ENCODE measurements at places on chromosomes 12 and 14.

DNA sequence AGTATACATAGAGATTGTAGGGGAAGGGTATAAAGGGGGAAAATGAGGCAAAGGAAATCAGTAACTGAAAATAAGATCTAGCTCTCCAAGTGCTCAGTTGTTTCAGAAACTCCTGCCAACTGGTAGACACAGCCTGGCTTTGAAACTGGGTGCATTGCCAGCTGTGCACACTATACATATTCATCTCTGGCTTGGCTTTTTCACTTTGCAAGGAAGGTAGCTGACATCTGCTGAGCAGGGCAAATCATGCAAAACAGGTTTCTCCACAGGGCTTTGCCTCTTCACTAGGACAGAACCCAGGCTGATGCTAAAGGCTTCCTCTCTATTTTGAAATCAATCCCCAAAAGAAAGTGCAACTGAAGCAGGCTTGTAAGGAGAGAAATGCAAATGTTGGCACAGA, 101.5 kb downstream of the HELB start:
- peak; percentile 17 for DNase-seq

DNA sequence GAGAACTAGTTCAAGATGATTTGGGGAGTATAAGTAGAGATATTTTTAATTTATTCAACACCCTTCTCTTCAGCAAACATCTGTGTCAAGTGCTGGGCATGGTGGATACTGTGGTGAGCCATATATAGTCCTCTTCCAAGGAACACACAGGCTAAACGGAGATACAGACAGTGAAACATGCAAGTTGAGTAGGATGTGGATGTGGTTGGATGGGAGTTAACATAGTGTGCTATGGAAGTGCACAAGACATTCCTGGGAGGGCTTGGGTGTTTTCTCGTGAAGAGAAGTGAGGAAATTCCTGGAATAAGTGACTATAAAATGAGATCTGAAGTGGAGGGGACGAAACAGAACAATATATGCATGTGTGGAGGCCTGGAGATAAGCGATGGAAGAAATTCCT, 181.1 kb upstream of the NPAS3 start:
- no peak for DNase-seq

- no peak for DNase-seq
Measured at GRCh38 chr12:25401547-25402345, 151.0 kb upstream of the KRAS start.

DNA sequence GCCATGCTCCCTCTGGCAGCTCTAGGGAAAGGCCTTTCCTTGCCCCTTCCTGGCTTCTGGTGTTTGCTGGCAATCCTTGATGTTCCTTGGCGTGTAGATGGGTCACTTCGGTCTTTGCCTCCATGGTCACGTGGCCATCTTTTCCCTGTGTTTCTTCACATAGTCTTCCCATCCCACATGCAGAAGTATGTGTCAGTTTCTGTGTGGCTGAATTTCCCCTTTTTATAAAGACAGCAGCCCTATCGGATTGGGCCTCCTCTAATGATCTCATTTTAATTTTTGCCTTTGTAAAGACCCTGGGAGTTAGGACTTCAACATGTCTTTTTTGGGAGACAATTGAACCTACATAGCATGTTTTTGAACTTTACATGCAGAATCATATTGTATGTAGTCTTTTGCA, 107.2 kb upstream of the FGD4 start:
- no peak for DNase-seq

DNA sequence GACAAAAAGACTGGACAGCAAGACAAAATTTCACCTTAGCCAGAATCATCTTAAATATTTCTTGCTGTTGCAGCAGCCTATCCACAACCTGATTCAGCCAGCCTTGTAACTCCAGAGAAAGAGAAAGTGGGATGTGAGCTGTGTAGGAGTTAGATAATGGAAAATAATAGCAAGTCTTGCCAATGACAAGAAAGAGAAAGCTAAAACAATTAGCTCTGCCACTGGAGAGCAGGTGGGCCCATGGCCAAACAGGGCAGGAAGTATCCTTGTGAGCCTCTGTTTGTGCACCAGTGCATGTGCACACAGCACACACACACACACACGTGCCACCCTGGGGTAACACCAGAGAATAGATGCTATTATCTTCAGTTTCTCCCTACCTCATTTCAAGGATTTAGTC, 106.0 kb upstream of the CCDC196 start:
- DNase-seq = no peak

- DNase-seq = no peak
Measured at GRCh38 chr14:49875640-49876198, 17.2 kb upstream of the ARF6 start.

DNA sequence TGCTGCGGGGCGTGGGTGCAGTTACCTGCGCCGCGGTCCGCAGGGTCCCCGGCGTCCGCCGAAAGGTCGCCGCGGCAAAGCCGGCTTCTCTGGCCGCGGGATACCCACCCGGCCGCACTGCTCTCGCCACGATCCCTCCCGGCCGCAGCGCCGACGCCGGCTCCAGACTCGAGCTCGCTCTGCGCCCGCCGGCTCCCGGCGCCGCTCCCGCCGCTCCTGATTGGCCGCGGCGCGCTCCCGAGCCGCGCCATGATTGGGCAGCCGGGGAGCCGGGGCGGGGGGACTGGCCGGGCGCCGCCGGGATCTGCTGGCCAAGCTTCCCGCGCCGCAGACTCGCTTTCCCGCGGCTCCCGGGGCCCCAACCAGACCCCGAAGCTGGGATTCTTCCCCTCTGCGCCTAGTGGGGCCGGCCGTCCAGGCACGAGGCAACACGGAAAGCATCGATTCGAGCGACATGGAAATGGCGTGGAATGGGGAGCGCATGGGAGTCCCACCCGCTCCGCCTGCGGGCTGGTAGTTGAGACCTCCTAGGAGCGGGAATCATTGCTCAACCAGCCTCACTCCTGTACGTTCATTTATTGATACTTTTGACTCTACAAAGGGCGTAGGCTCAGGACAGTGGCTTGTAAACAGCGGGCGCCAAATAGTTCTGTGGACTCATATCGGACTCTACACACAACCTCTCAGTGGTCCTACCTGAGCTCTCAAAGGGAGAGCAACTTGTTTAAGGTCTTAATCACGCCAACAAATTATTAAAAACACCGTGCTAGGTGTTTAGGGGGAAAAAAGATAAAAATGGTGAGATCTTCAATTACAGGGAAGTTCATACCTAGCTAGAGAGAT, 36.4 kb upstream of the STON2 start:
- DNase-seq = peak; percentile 84

DNA sequence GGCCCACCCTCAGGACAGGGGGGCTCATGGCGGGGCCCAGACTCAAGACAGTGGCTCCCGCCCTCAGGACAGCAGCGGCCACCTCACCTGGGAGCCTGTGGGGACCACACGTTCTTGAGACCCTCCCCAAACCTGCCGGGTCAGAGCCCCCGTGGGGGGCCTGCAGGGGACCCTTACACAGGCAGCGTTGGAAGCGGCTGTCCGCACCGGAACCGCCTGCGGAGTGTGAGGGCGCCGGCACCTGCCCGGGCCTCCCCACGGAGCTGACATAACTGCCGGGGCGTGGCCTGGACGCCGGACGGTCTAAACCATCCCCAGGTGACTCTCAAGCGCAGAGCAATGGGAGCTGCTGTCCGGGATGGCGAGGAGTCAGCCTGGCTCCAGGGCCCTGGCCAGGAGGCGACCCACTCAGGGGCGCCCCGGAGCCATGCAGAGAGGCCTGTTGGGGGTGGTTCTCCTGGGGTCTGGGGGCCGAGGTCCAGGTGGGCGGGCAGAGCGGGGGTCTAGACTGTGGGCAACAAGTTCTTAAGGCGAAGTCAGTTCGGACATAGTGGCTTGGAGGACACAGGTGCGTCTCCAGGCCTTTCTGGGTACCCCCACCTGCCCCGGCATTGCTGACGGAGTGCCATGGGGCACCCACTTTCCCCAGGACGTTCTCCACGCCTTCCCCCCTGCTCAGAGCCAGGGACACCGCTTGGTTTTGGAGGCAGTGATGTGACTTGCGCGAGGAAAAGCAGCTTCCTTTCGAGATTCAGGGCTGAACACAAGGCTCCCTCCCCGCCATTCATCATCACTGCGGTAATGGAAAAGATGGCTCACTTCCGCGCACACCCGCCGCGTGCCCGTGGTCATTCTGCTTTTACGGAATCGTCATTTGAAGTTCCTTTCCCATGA, 23.2 kb downstream of the GALNT9 start:
- no peak for DNase-seq

GRCh38 chr12:15787778-15788177, 1.4 kb downstream of the EPS8 start:
- DNase-seq = peak; percentile 31

- DNase-seq = no peak
Measured at GRCh38 chr14:58635091-58635830, 2.5 kb upstream of the DACT1 start.

DNA sequence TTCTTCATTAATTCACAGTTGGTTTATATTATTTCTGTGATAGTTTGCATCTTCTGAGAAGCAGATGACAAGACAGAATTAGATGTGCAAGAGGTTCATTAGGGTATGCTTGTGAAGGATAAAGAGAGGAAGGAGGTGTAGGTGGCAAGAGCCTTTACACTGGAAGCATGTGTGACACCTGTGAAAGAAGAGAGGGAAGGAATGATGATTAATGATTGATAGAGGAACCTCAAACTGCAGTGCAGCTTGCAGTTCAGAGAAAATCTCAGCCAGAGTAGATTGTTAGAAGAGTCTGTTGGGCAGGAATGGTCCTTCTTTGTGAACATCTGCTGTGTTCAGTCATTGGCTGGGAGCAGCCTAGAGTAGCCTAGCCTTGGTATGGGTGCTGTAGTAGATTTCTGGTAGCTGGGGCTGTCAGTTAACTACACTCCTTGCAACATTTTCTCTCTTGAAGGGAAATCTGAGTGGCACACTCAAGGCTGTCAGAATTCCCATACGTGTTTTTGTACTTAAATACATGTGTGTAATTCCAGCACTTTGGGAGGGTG, 9.0 kb downstream of the RCOR1 start:
- DNase-seq = no peak

GRCh38 chr14:65294816-65295215, 117.7 kb upstream of the FUT8 start:
- no peak for DNase-seq

- DNase-seq = no peak
Measured at GRCh38 chr12:42076976-42077375, 67.7 kb downstream of the GXYLT1 start.

DNA sequence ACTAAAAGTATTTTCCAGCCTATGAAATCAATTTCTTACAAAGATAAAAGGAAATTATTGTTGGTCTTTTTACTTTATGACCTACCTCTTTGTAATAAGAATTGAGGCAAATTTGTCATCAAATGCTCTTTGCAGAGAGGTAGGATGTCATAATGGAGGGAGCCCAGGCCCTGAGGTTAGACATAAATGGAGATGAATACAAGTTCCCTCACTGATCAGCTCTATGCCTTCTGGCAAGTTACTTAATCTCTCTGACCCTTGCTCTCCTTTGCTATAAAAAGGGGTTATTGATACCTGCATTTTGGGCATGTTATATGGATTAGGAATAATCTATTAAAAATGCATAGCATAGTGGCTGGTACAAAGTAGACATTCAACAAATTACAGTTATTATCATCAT, 146.9 kb upstream of the KRR1 start:
- no peak for DNase-seq

DNA sequence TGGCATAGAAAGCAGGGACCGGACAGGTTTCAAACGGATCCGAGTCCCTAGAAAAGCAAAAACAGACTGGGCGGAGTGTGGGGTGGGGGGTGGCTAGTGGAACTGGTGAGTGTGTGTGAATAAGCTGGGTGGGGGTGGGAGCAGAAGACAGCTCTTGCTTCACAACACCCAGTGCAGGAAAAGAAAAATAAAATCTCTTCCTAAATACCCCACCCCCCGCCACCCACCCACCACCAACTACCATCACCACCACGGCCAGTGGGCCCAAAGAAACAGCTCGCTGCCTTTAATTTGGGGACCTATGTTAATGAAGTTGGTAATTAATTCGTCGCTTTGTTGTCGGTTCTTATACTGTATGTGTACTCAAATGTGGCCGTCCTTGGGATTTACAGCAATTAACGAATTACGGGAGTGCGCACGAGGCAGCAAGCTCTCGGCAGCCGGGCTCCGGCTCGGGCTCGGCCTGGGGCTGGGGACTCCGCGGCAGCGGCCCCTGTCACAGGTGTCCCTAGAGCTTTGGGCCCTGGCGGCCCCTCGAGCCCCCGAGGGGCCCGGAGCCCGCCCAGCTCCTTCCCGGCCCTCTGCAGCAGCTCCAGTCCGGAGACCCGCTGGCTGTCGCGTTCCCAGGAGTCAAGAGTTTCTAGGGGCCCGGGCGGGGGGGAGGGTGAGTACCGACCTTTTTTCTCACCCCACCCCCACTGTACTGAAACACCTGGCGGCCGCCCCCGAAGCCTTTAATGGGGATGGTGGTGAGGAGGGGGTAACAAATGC, 1.5 kb upstream of the OTX2 start:
- DNase-seq = no peak

DNA sequence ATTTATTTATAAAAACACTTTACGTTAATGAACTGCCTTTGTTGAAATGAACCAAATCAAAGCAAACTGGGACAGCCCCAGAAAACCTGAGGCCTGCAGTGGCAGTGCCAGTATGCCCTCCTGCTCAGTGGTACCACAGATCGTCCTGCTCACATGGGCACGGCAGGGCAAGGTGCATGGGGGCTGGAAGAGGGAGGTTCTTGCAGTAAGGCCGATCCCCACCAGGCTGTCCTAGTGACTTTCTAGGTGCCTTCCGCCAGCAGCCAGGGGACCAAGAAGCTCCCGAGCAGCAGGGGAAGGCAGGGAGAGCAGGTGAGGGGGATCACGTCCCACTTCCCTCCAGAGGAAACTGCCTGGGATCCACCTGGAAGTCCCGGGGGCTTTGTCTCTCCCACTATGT, 63.9 kb downstream of the TESC start:
- DNase-seq = no peak

DNA sequence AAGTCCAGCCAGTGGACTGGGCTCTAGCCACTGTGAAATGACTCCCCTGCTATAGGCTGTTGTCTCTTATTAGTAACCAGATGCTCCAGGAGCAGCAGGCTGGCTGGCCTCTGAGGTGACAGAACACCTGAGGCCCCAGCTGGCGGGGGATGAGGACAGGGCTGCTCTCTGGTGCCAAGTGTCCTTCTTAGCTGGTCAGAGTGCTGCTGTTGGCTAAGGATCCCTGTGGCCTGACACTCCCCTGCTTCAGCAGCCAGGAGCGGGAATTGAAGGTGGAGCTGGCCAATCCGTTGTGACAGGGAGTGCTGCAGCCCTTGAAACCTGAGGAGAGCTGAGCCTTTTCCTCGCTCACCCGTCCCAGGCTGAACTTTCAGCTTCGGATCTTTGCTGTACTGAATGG, 30.7 kb downstream of the TMEM229B start:
- DNase-seq = no peak

DNA sequence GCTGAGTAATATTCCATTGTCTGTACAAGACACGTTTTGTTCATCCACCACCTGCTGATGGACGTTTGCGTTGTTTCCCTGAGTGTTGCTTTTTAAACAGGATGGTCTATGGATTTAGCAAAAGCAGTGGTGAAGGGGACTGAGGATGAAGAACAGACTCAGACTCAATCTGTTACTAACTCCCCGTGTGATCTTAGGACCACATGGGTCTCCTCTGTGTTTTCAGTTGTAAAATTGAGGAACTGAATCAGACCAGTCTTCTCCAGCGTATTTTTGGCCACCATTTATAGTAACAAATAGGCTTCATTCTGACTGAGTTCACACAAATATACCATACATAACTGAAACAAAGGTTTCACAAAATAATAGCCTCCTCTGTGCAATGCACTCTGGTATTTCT, 85.6 kb downstream of the FOXN3 start:
- DNase-seq = no peak

All from mammary epithelial cell (primary cell).